ENCODE measurements at places on chromosomes 1 and 21. TPM values are rescaled to one million over a fixed set of nuclear protein-coding genes. Genes with fewer than 3 reads are reported as not detected.

The UBR4 gene
- 179 TPM for polyA plus RNA-seq

The KCNJ9 gene
- 0.04 TPM for polyA plus RNA-seq

DNA sequence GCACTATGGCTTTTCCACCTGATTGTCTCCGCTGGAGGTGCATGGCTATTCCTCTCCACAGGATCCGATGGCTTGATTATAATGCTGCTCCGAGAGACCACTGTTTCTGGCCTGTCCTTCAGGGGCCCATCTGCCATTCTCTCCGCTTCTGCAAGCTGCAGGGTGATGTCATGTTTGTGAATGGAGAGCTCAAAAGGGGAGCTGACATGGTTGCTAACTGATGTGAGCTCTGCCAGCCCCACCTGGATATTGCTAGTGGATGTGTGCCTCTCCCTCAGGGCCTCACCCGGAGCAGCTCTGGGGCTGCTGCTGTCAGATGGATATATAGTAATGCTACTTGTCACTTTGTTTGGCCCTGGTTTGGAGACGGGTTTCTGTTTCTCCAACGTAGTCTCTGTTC is 72.3 kb downstream of the KDM1A start:
- no peak for DNase-seq

- peak; percentile 53 for DNase-seq
These were observed 150.0 kb downstream of the MAGI3 start for GRCh38 chr1:113540335-113540734.

- no peak for DNase-seq
These were observed 16.2 kb downstream of the CACNA1S start for GRCh38 chr1:201096041-201096461.

All from small intestine (tissue), 16 donors.